ENCODE measurements at places on chromosomes 7 and 10.

- DNase-seq, result no peak
Observed at GRCh38 chr7:117941138-117941810, 68.0 kb upstream of the CTTNBP2 start.

GRCh38 chr10:12938271-12938670 lies 63.2 kb downstream of the CCDC3 start:
- no peak for DNase-seq

DNA sequence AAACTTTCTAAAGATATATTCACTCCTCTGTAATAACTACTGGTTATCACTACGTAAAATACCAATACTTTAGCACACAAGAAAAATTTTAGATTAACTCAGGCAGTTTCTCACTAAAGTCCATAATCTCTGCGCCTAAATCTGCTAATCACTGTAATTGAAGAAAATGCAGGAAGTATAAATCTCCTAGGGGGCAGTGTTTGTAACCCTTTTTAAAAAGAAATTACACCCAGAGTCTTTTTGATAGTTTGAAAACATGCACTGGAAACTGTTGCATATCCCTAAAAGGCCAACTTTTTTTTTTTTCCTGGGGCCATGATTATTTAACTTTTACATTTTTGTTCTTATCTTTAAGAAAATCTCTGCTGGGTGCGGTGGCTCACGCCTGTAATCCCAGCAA lies 209.6 kb downstream of the KIAA1217 start:
- DNase-seq, result no peak

DNA sequence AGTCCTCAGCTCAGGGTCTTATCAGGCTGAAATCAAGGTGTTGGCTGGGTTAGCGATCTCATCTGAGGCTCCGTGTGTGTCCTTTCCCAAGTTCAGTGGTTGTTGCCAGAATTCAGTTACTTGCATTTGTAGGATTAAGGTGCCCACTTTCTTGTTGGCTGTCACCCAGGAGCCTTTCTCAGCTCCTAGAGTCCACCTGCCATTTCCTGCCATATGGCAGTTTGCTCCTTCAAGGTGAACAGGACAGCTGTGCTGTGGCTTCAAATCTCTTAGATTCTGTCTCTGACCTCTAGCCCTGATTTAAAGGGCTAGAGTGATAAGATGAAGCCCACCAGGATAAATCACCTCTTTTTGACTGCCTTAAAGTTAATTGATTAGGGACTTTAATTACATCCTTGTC lies 1.0 kb upstream of the HIF1AN start:
- DNase-seq, result no peak

- no peak for DNase-seq
Observed at GRCh38 chr10:23075672-23076071, 19.7 kb upstream of the MSRB2 start.

- DNase-seq, result no peak
Observed at GRCh38 chr10:125850766-125851731, 27.7 kb downstream of the BCCIP start.

- DNase-seq, result no peak
Observed at GRCh38 chr7:87528730-87529129, 53.2 kb upstream of the ABCB4 start.

DNA sequence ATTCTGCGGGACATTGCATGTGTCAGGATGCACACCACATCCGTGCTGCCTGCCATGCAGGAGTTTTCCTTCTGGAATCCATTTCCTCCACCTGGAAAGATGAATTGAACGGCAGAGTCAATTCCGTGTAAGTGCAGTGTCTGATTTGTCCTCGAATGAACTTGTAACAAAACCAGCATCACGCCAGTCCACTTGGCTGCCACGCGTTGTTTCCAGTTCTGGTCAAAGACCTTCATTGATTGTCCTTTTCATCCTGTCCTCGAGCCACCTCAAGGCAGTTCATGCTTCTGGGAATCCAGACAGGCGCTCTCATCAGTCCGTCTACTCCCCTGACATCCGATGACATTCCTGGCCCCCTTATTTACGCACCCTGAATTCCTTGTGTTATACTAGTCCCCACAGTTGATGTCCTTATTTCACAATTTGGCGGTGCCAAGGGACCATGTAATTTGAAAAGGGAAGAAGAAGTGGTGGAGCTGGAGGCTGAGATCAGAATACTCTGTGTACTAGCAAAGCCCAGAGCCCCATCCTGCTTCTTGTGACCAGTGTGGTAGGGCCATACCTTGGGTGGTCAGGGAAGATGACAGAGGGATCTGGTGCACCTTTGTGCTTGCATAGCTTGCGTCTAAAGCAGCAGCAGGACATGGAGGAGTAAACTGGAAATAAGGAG lies 502.2 kb downstream of the PLXNA4 start:
- DNase-seq, result no peak

DNA sequence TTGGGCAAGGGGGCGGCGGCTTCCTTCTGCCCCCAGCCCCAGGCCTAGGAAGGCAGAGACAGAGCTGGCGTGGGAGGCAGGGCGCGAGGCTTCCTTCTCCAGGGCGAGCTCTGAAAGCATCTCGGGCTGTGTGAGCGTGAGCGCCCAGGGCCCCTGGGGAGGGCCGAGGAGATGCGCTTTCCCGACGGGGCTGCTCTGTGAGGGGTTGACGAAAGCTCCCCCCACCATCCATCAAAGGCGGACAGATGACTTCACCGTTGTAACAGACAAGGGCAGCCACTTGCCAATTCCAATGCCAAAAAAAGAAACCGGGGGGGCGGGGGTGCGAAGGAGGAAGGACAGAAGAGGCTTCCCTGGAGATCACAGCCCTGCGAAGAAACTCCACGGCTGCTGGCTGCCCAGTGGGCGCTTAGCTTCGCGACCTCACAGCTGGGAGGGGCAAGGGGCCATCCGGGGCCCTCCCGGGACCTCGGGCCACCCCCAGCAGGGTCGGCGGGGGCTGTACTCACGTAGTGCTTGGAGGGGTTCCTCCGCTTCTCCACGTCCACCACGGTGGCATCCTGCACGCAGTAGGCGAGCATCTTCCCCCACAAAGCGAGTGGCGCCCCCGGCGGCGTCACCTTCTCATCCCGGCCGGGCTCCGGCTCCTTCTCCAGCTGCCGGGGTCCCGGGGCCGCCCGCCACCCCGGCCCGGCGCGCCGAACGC lies 537 bp downstream of the SH3PXD2A start:
- DNase-seq, result no peak

DNA sequence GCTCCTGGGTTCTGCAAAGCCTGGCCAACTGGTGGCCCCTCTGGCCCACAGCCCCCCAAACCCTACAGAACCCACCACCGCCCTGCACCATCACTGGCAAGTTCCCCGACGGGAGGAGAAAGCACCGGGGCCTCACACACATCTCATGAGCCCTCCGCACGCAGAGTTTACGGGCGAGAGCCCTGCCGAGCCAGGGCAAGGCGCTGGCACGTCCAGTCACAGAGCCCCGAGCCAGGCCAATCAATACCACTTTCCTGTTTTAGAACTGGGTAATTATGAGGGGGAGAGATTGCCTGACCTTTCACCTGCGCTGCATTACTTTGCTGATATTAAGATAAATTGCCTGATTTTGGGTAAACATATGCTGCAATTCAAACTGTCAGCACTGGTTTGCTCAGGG lies 113.3 kb downstream of the EBF3 start:
- DNase-seq, result no peak

- no peak for DNase-seq
Observed at GRCh38 chr10:54559498-54559897, 241.5 kb downstream of the PCDH15 start.
